Jurkat, Clone E6-1 (cell line): ENCODE measurements at places on chromosomes 2 and 18.

DNA sequence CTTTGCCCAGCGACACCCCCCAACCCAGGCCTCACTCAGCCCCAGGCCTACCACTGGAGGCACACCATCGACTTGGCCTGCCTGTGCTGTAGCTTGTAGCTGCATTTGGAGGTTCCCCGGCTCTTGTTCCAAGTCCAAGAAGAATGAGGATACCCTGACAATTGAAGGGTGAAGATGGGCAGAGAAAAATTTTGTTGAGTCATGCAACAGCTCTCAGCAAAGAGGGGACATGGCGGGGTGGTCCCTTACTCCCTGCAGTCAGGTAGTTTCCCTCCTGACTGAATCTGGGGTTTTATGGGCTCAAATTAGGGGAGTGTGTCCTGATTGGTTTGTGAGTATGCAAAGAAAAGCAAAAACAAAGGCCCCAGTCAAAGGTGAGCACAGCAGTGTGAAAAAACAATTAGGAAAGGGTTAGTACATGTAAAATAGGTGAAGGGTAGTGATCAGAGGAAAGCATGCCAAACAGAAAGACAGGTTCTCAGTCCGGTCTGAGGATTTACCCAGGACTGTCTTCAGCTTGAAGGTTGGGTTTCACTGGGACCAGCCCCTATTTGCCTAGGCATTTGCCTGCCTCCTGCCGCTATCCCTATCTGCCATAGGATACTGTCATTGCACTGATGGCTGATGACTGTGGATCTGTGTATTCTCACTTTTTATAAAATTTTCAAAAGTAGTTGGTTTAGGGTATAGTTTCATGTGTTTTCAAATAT is 316.4 kb upstream of the RND3 start:
- DNase-seq: no peak

DNA sequence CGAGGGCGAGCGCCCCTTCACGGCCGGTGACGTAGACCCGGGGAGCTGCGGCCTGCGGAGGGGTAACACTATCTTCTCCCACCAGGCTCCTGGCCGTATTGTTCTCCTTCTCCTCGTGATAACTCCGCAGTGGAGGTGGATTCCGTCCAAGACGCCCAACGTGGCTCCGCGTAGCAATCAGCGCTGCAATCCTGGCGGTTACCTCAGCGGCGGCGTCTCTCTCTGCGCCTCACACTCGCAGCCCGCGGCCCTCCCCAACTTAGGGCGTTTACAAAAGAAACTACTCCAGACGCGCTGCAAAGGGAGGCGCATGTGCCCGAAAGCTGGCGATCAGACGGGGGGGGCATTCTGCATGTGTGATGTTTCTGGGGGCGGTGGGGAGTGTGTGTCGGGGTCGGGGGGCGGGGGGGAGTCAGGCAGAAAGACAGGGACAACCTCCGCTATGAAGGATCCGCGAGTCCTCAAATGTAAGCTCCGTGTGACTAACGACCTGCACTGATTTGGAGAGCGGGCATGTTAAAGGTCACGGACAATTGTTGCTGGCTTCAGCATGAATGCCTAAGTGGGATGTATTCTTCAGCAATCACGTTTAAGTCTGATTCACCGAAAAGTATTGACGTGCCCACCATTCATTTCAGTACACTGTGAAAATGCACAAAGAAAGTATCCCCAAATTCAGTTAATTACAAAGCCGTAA is 1.3 kb upstream of the ZNF516 start:
- DNase-seq: no peak

DNA sequence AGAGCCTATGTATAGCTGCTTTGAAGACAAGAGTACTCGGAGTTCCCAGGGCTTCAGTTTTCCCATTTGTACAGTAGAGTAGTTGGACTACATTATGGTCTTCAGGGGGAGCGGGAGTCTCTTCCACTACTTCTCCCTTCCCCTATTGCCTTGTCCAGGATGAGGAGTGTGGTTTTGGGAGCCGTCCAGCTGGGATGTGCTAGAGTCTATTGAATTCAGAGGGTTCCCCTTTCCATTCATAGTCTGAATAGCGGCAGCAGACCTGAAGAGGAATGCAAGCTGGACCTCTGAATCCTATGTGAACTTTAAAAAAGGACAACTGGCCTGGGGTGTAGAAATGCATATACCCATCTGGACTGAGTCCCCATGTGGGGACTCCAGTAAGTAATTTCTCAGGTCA is 43.5 kb upstream of the EPG5 start:
- DNase-seq: no peak

GRCh38 chr2:86056590-86057331 is 48.9 kb downstream of the POLR1A start:
- no peak for DNase-seq

- peak; percentile 98 for DNase-seq
Measured at GRCh38 chr2:62705007-62705829, at the start of gene EHBP1. EHBP1 (plus strand) TSS chr2:62705713; CDS start chr2:62707192, 1,479 bp downstream.

DNA sequence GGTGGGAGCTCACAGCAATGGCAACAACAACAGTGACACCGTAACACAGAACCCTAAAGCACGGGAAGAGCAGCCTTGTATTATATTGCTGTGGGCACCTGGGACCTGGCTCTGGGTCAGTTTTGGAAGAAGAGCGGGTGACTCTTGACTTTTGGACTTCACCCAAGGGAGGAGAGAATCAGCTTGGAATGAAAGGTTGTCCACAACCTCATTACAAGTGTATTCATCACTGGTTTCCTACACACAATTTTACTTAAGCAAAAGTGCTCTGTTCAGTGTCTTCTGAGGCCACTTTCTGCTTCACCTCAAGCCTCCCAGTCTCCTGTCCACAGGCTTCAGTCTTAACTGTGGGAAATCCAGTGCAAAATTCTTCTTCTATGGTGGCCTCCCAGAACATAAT is 263.8 kb downstream of the KCNE4 start:
- DNase-seq: no peak

DNA sequence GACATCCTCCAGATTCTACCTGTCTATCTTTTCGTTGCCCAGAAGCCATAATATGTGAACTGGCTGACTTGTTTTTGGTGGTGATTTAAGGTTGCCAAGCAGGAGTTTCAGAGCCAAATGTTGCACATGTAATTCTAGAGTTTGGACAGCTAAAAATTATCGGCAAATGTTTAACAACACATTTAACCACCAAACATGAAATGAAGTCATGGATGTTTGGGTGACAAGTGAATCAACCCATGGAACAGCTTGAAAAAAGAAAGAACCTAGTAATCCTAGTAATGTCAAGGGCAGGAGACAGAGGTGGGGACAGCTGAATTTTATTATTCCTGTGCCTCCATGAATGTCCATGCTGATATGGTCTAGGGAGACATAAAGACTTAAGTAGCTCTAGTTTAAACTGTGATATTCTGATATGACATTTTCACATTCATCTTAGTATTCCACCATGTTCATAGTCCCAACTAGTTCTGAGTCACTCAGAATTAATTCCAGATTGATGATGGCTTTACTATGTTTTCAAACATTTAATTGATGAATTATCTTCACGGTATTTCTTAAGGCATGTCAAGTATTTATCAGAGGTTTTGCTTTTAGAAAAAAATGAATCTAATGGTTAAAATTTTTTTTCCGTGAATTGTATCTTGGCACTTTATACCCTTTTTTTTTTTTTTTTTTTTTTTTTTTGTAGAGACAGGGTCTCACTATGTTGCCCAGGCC is 101.7 kb downstream of the SOCS6 start:
- no peak for DNase-seq

DNA sequence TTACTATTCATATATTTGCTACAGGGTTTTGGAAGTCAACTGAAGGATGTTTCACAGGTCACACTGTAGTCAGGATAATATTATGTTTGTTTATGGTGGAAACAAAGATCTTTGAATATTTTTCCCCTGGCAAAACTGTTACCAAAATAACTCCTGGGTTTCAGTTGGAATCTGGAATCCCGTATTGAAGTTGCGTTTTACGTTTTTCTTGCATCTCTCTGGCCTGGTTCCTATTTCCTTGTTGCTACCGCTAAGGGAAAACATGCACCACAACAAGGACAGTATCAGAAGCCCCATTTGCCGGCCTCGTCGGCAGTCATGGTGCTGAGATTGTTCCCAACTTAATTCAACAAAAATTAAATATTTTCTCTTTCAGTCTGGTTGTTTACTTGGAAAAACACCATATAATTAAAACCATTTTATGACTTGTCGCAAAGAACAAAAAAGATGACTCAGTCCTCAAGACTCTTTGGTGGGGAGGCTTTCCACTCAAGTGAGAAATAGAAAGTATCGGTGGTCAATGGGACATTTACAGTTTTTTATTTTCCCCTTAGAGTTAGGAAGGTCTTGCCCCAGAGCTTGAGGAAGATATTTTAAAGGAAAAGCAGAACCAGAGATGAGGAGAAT is 42.3 kb downstream of the EN1 start:
- no peak for DNase-seq

DNA sequence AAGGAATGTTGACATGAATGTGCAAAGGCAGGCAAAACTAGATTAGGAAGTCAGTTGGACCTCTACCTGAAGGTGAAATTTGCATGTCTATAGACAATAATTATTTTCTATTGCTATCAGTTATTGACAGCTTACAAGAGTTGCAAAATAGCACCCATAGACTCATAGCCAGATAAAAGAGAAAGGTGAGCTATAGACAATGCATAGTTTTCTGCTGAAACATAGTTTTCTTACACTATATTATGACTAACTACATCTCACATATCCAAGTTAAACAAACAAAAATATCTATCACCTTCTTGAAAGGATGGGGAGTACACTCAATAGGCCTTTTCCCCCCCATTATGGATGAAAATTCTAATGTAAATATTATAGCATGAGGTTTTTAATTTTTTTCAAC is 305.0 kb downstream of the PTH2R start:
- no peak for DNase-seq

DNA sequence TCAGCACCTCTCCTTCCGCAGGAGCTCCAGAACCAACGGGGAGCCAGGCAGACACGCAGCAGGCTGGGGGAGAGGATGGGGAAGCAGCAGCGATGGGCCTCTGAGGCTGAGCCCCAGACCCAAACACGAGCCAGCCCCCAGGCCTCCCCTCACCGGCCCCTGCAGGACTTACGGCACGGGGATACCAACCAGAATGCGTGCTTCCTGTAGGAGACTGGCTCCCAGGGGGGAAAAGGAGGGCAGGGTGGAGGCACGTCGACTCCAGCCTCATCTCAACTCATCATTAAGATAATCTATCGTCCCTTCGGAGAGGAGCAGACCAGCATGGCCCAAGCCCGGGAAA is 495.1 kb upstream of the MYT1L start:
- DNase-seq: no peak

DNA sequence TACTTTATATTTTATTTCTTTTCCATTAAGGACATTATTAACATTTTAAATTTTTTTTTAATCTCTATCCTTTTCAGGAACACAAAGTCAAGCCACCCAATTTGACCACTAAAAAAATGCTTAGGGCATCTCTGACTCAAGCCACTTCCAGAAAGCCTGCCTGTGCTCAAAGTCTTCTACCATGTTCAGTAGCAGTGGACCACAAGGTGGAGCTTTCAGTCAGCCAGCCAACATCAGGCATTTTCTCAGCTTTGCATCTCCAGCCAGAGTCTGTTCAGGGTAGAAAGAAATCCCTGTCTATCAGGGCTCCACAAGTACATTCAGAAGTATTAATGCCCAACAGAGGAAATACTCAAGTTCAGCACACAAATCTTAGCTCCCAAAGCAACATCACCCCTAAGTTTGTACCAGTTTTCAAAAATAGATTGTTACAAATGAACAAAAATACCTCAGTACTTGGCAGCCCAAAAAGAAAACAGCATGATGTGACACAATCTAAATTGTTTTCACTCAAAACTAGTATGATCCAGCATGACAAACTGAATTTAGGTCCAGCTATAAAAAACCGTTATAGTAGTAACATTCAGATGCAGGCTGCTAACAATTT is 37.6 kb downstream of the C18orf63 start:
- DNase-seq: peak; percentile 51

DNA sequence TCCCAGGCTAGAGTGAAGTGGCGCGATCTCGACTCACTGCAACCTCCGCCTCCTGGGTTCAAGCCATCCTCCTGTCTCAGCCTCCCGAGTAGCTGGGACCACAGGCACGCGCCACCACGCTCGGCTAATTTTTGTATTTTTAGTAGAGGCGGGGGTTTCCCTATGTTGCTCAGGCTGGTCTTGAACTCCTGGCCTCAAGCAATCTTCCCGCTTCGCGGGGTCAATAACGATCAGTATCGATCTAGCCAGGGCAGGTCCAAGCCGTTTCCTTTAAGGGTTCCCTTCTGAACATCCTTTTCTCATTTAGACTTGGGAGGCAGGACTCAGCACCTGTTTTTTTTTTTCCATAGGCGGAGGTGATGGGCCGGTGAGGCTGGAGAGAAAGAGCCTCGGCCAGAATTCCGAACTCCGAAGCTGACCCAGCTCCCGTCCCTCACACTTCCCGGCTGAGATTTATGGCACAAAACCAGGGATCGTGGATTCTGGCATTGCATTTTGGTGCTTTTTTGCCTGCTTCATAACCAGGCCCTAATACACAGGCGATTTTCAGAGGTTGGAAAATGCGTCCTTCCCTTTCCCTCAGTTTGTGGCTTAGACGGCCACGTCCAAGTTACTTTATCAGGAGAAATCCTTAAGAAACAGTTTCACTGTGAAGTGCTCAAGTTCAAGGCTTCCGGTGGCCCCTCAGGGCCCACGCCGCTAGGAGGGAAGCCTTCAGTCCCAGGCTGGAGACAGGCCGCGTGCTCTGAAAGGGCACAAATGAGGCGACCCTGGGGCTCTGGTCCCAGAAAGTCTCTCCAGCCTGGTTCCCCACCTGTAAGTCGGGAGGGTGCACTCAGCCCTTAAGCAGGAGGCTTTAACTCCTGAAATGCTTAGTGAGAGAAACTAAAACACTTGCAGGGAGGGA is 998 bp upstream of the SLC66A3 start:
- no peak for DNase-seq

GRCh38 chr2:203682688-203683130 is 23.7 kb upstream of the CD28 start:
- DNase-seq: no peak

DNA sequence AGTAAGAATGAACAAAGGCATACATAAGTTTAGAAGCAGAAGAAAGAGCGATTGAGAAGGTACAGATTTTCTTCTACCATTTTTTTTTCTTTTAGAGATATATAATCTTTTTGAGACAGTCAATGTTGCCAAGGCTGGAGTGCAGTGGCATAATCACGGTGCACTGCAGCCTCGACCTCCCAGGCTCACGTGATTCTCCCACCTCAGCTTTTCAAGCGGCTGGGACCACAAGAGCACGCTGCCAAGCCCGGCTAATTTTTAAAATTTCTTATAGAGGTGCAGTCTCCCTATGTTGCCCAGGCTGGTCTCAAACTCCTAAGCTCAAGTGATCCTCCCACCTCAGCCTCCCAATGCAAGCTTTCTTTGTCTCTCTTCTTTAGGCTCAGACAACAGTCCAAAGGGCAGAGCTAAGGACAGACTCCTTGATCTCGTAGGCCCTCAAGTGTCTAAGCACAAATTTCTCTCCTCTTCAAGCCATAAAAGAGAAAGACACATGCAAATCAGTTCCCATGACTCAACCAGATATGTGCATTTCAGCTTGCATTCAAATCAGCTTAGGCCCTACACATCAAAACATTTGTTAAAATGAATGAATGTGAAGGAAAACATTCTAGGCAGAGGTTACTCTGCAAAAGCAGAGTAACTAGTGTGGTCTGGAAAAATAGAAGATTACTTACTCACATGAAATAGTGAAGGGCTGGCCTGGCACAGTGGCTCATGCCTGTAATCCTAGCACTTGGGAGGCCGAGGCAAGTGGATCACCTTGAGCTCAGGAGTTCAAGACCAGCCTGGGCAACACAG is 18.0 kb downstream of the ITSN2 start:
- no peak for DNase-seq

- DNase-seq: no peak
Measured at GRCh38 chr18:56889621-56890020, 238.5 kb downstream of the WDR7 start.

- peak; percentile 53 for DNase-seq
Measured at GRCh38 chr2:457262-457661, 169.4 kb upstream of the ALKAL2 start.

- DNase-seq: no peak
Measured at GRCh38 chr18:45014047-45014501, 333.4 kb downstream of the SETBP1 start.
